ENCODE measurements at places on chromosomes 1 and 21.

DNA sequence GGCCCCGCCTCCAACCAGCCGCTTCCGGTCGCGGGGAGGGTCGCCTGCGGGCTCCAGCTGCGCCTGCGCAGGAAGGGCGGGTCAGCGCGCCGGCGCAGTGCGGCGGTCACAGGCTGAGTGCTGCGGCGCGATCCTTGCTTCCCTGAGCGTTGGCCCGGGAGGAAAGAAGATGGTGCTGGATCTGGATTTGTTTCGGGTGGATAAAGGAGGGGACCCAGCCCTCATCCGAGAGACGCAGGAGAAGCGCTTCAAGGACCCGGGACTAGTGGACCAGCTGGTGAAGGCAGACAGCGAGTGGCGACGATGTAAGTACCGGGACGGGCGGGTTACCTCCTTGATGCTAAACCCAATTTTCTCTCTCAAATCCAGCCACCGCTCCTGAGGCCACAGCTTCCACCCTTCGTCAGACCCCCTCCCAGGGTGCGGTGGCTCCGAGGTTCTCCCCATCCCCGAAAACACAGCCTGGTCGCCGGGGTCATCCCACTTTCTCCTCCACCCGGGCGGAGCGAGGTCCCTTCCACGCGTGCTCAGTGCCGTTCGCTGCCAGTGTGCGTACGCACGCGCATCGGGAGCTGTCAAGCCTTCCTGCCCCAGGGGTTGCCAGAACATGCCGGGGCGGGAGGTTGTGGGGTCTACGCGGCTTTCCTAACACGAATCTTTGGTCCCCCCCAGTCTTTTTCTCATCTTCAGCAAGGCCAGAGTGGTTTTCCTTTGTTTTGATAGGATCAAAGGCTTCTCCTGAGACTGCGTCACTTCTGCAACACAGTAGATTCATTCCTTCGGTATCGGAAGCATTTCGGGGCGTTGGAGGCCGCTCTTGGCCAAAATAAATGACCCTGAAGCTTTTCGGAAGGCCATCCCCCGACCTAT lies at the start of gene SARS1:
TSS of gene SARS1 (plus strand) at position 95 of the 870 bp plus-strand sequence. CDS start at position 170, 75 bp downstream.
- peak; percentile 58 for DNase-seq

DNA sequence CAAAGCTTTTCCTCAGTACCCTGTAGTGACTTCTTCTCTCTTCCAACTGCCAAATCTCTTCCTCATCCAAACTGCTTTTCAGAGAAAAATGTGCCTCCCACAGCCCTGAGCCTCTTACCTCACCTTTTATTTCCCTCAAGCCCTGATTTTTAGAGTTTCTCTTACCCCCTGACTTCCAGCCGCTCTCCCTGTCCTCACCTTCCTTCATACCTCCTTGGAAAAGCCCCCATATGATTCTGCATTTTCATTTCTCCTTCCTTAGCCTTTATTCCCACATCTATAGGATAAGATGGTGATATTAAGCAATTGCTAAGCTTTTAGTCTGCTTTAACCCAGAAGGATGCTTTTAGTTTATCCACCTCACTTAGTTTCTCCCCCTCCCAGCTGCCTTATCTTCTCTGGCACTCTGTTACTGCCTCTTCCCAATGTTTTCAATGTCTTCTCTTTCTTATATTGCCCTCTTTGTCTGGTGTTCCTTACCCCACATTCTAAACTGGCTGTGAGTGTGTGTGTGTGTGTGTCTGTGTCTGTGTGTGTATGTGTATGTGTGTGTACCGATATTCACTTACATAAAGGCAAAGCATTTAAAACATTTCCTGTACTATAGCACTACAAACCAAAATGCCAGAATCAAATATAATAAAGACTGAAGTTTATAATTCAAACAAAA lies at the start of gene CD1B:
TSS of gene CD1B (minus strand) at position 51 of the 670 bp plus-strand sequence. CDS start 108 bp downstream, outside the sequence.
- DNase-seq, result no peak

DNA sequence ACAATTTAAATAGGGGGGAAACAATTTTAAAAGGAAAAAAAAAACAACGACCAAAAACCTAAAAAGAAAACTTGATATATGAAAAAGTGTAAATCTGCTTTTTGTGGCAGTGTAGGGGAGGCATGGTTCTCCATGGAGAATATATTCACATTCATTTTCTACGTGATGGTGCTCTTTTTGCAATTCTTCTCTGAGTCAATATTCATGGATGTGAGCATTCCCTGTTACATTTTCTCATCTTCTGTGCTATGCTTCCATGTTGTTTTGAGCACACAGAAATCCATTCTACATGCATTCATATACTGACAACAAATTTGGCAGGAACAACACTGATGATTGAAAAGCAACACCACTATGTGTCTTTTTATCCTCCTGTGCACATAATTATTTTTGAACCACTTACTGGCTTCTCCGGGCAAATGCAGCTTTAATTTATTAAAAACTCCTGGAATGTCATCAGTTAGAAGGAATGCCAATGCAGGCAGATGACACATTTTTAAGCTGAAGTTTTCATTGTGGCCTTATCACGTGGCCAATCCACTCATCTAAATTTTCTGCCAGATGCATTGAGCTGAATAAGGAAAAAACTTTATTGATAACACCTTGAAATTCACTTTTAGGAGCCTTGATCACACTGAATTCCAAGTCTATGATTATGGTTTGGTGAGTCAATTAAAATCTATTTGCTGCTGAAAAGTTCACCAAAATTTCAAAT lies 590.6 kb downstream of the NUF2 start:
- DNase-seq, result no peak

DNA sequence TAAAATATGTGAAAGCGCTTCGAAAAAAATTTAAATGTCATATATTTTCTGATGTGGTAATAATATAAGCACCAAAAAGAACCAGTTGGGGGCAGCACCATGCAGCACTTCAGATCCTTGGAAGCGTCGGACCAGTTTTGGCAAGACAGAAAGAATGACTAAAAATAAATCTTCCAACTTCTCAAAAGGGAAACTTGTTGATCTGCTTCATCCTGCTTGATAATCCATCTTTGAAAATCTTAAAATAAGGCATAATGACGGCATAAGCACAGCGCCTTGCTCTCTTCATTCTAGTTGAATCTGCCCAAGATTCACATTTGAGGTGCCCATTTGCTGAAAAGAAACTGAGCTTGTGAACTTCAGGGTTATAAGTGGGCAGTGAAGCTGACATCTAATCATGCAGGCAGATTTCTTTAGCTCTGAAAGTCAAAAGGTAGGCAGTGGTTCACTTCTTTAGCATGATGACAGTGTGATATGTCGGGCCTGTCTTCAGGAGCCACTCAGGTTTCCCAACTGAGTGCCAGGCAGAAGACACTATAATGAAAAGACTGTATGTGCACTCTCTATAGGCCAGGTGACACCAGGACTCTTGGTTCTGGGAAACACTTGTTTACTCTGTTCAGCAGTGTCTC lies 19.8 kb upstream of the MUTYH start:
- DNase-seq, result peak; percentile 77

- no peak for DNase-seq
Measured at GRCh38 chr1:184409011-184409410, 22.2 kb downstream of the C1orf21 start.

GRCh38 chr1:85378534-85378933 lies 86.4 kb downstream of the DDAH1 start:
- DNase-seq, result no peak

- DNase-seq, result no peak
Measured at GRCh38 chr1:43804569-43804968, 97.2 kb downstream of the ST3GAL3 start.
